Smooth muscle cell of the brain vasculature (primary cell): ENCODE measurements at places on chromosomes 7 and 10.

- no peak for DNase-seq
These were observed 7.6 kb downstream of the PSMA2 start for GRCh38 chr7:42924223-42924838.

- no peak for DNase-seq
These were observed 286.6 kb downstream of the BMPER start for GRCh38 chr7:34191771-34192479.

DNA sequence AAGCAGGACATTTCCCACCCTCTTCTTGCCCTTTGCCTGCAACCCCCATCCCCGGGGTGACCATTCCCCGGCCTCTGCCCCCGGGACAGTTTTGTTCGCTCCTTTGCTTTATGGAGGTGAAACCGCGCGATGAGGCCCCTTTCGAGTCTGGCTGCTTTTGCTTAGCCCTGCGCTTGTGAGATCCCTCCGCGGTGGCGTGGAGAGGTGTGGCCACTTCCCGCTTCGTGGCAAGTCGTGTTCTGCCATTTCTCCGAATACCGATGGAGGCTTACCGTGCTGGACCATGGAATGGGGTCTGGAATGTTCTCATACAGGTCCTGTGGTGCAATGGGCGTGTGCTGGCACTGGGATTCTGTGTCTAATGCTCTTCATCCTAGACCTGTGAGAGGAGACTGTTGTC lies 106.7 kb downstream of the LHPP start:
- no peak for DNase-seq

- DNase-seq, result no peak
These were observed 109.8 kb downstream of the HPSE2 start for GRCh38 chr10:99125879-99126278.

DNA sequence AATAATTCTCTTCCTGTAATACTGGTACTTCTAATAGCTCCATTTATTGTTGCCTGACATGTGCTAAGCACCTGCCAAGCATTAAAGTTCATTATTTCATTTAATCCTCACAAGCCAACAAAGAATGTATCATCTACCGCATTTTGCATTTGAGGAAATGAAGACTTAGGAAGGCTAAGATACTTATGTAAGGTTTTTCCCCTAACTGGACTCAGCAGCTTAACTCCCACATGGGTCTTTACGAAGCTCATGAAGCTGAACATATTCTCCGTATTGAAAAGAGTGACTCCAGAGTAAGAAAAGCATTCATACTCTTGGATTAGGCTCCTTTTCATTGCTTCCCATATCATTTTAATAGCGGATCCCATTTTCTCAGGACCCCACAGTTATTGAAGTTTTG lies 155.7 kb upstream of the TMEM72 start:
- no peak for DNase-seq

DNA sequence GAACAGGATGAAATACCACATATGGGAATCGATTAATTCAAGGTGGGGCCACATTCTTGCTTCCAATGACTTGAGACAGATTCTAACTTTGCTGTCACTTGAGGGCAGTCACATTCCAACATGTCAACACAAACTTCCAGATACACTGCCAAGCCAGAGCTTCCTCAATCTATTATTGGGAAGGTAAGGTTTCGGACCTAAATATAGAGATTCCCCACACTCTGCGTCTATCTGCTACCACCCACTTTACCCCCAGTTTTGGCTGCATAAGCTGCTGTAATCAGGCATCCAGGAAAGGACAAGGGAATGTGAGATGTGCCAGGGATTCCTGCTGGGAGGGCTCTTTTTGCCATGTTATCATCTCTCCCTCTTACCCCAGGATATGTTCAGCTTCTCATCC lies 20.5 kb upstream of the DGKI start:
- DNase-seq, result no peak

GRCh38 chr7:100220586-100221230 lies 959 bp downstream of the PVRIG start:
- no peak for DNase-seq

GRCh38 chr10:132158823-132159222 lies 27.9 kb upstream of the DPYSL4 start:
- no peak for DNase-seq

- no peak for DNase-seq
These were observed 169.2 kb upstream of the LYZL2 start for GRCh38 chr10:30798646-30799185.

DNA sequence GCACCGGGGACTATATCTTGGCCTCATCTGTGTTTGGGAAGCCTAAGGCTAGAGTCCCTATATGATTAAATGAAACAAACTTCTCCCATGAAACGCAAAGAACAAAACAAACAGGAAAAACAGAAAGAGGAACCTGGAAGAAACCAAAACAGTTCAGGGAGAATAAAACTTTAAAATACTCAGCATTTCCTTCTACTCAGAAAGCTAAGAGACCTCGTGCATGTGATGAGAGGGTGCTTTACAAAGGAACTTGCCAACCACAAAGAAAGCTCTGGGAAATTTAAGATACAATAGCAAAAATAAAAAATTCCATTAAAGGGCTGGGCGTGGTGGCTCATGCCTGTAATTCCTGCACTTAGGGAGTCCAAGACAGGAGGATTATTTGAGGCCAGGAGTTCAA lies 6.9 kb downstream of the PILRA start:
- no peak for DNase-seq

DNA sequence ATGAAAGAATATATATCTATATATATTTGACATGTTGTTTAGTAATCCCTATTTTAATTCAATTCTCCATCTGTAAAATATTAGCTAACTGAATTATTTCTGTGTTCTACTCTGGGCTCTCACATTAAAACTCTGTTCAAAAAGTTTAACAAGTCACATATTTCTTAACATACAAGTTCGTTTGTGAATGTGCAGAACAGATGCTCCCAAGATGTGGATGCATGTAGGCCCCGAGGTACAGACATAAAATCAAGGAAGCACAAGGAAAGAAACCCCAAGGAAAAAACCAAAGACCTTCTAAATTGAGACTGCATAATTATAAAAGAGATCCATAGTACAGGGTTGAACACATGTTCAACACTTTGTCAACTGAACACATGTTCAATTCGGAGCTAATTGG lies 175.1 kb downstream of the LRRTM3 start:
- DNase-seq, result no peak

DNA sequence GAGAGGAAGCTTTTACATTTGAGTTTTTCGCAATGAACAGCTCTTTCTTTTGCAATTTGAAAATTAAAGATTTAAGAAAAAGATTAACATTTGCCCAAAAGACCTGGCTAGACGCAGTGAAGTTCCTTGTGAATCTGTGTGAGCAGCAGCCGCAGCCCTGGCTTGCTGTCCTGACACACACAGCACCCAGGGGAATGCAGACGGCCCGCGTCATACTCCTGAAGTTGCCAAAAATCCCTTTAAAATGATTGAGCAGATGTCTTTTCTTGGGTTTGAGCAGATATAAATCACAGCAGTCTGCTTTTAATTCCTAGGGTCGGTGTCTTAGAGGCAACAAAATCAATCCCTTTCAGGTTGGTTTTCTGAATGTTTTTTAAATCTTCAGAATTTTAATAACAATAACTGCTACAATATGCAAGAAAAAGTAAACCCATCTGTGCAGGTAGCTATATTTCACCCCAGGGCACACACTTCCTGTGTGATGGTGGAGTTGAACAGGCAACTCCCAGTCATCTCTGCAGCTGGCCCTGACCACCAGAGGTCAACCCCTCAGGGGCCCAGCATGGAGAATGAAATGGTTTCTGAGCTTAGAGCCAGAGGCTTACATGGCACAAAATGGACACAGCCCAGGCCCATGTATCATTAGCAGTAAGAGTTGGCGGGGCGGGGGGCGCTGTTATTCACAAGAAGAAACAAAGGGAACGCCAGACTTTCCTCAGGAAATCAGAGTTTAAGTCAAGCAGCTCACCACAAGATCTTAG lies 32.2 kb upstream of the TRIL start:
- no peak for DNase-seq

GRCh38 chr7:7617550-7617949 lies 23.0 kb upstream of the UMAD1 start:
- DNase-seq, result no peak

GRCh38 chr10:126109893-126110292 lies 213.5 kb downstream of the FANK1 start:
- DNase-seq, result no peak

- no peak for DNase-seq
These were observed 112.4 kb downstream of the CDK6 start for GRCh38 chr7:92723943-92724342.

GRCh38 chr10:101807158-101807557 lies 11.1 kb downstream of the OGA start:
- DNase-seq, result no peak

DNA sequence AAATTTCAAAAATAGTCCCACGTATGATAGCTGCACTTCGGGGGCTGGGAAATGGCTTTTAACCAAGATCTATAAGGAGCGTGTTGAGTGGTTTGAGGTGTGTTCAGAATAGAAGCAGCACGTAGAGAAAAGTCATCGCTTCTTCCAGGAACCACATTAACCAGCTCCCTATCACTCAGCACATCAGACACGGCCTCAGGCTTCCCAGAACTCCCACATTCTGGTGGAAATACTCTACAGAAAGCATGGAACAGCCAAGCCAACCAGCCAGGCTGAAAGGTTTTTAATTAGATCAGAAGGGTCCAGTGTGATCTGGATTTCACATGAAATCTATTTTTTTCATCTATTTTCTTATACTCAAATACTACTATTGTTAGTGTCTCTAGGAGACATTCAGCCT lies 231.5 kb upstream of the NRP1 start:
- DNase-seq, result no peak

- DNase-seq, result peak; percentile 91
These were observed 96.2 kb downstream of the VOPP1 start for GRCh38 chr7:55475855-55476803.

- no peak for DNase-seq
These were observed 5.1 kb downstream of the CACNA2D1 start for GRCh38 chr7:82438521-82438920.

GRCh38 chr7:139094596-139094995 lies 14.9 kb downstream of the ZC3HAV1 start:
- peak; percentile 51 for DNase-seq

- DNase-seq, result peak; percentile 83
These were observed 438.1 kb downstream of the SUGCT start for GRCh38 chr7:40572810-40573465.

DNA sequence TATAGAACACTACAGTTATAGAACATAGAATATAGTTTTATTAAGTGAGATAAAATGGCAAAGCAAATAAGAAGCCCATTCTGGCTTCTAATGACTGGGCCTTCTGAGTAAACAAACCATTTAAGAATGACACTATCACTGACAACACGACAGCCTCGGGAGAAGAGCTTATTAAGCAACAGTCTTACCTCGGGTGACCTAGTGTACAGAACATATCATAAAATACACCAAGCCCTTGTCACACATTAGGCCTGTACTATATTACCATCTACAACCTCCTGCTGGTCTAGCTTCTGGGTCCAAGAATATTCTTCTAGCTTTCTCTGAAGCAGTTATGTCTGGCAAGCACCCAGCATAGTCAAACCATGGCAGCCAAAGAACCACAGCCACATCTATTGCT lies 32.0 kb downstream of the CCDC186 start:
- no peak for DNase-seq

GRCh38 chr7:81414411-81414810 lies 355.4 kb downstream of the HGF start:
- no peak for DNase-seq

- DNase-seq, result no peak
These were observed 9.7 kb upstream of the GDF10 start for GRCh38 chr10:47290338-47290737.

GRCh38 chr10:103427866-103428265 lies 24.3 kb downstream of the CALHM2 start:
- DNase-seq, result no peak

DNA sequence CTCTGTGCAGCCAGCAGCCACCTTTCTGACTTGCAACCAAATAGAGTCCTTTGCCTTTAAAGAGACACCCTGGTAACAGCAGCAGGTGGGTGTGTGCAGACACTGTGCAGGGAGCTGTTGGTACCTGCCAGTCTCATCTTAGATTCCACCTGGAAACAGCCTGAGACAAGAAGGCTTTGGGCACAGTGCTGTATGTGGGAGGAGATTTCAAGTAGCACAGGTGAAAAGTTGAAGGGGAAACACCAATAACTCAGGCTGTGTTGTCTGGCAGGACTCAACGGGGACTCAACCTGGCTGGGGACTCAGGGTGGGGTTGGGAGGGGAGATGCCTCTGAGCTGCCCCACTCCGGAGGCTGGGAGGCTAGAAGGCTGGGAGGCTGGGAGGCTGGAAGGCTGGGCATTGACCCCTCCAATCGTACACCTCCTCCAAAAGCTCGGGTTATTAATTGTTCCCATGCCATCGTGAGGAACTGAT lies 6.7 kb downstream of the CPXM2 start:
- no peak for DNase-seq

DNA sequence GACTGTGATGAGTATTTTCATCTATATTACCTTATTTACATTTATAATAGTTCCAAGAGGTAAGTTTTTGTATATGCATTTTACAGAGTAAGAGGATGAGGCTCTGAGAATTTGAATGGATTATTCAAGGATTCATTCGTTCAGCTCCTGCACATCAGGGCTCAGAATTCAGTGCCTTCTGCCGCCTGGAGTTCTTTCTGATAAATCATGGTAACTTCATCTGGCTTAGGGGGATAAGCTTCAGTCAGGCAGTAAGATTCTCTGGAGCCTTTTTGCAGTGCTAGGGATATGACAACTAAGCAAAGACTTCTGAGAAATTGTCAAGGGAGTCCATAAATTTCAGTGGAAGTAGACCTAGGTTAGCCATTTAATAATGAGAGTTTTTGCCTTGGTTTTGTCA lies 668.6 kb downstream of the NRG3 start:
- DNase-seq, result no peak

GRCh38 chr10:111360260-111360925 lies 283.6 kb downstream of the ADRA2A start:
- no peak for DNase-seq

DNA sequence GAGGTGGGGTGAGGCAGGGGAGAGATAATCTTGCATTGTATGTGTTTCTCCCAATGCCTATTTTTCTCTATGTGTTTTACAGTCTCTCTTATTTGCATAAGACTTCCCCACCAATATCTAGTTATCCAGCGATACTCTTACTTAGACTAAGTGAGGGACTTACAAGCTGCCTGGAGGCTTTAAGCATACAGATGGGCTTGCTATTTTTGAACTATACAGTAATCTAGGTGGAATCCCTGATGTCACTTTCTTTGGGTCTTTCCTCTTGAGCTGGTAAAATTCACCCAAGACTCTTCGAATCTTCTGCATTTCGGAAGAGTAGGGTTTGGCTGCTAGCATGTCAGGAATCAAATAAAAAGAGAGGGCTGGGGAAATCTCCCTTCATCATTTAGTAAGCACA lies 76.6 kb downstream of the NDUFB2 start:
- DNase-seq, result no peak

GRCh38 chr10:48765039-48765438 lies 80.4 kb downstream of the WDFY4 start:
- DNase-seq, result no peak
